ENCODE measurements at places on chromosomes 12 and 14.

DNA sequence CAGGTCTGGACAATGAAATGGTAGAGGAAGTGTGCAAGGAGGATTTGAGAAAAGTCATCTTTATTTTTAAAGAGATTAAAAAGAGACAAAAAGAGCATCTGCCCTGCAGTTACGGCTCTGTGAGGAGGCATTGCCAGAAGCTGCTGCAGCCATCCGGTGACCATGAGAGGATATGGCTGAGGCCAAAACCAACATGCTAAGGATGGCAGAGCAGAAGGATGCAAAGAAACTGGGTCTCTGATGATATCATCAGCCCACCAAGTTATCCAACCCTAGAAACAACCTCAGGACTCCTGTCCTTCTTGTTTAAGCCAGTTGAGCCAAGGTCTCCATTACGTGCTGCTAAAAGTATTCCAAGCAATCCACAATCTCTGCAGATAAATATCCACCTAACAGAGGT lies 48.0 kb upstream of the CCND2 start:
- no peak for DNase-seq

DNA sequence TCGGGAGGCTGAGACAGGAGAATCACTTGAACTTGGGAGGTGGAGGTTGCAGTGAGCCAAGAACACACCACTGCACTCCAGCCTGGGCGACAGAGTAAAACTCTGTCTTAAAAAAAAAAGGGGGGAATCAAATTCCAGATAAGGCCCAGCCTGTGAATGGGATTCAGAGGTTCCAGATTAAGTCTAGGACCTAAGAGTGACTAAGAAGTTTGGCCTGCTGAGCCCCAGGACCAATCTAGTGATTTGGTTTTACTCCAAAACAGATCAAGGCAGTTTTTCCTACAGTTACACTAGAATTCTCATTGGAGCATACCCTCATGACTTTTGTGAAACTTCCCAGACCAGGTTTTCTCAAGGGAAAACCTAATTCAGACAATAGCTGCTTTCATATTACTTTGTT lies 22.8 kb downstream of the EXOC5 start:
- no peak for DNase-seq

- DNase-seq: no peak
Observed at GRCh38 chr14:30884901-30885300, 10.5 kb downstream of the COCH start.

DNA sequence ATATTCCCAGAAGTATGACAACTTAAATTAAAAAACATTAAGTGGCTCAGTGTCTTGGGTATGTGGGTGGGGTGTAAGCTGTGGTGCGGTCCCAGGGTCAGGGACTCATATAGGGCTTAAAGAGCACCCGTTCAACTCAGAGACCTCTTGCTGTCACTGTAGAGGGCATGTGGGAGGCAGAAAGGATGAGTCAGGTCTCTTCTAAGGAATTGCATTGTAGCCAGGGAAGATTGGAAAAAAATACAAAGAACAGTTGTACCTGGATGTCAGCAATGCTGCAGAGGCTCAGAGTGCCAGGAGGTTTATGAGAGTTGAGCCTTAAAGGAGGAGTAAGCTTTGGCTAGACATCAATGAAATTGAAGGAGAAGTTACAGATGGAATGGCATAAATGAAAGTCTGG lies 104.1 kb downstream of the MYRFL start:
- no peak for DNase-seq

DNA sequence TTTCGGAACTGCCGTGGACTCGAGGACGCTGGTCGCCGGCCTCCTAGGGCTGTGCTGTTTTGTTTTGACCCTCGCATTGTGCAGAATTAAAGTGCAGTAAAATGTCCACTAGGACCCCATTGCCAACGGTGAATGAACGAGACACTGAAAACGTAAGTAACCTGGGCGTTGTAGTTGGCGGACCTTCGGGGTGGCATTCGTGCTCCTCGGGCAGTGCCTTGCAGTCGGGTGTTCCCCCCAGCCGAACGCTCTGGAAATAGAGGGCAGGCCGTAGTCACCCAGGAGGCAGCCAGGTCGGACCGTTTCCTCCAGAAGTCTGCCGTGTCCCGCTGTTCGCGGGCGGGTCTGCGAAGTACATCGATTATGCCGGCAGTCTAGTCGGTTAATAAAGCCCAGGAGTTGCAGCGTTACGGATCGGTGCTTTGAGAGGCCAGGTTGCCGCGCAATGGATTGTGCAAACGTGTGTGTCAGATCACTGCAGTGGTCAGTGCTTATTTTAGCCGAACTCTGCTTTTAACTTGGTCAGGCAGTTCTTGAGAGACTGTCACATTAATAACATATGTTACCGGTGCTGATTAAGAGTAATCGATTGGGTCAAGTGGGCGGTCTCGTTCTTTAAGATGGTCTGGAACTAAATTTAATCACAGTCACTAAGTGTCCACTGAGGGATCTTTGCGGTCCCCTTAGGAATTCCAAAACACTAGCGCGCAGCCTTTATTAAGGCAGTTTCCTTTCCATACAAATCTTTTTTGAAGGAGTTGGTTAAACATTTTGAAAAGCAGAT lies 906 bp downstream of the MARK3 start:
- peak; percentile 26 for DNase-seq

DNA sequence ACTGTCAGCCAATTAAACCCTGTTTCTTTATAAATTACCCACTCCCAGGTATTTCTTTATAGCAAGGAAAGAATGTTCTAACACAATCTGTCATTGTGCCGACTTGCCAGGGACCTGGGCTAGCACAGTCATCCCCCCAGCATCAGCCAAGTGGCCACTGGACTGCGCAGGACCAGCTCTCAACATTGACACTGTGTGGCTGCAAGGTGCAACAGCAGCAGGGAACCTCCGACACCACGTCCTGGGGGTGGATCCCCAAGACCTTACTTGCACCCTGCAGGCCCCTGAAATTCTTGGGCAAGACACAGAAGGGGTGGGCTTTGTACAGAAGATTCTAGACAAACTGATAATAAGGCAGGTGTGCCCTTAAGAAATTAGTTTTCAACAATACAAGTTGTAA lies 309.5 kb downstream of the GLT1D1 start:
- no peak for DNase-seq

Data from T-helper 2 cell treated with Interferon-gamma antibody and Interleukin-4, amounts not matched to agents 5 μg/mL and 100 μg/mL, for 36 hours (primary cell).